Endothelial cell (in vitro differentiated cells): ENCODE measurements at places on chromosomes 1 and 21. TPM values are rescaled to one million over a fixed set of nuclear protein-coding genes. Genes with fewer than 3 reads are reported as not detected.

DNA sequence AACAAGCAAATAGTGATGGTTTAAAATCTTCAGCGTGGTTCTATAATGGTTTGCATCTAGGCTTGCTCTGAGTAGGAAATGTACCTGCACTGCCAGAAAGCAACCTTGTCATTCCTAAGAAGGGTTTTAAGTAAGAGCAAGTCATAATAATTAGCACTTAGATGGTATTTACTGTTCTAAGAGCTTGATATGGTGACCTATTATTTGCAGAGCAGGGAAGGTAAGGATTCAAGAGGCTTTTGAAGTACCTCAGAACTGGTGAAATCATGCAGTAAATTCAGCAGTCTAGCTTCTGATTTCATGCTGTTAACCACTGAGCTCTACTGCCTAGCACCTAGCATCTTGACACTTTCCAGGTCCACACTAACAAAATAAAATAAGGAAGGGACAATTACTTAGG is 23.7 kb downstream of the ATP1A1 start:
- DNase-seq = no peak

DNA sequence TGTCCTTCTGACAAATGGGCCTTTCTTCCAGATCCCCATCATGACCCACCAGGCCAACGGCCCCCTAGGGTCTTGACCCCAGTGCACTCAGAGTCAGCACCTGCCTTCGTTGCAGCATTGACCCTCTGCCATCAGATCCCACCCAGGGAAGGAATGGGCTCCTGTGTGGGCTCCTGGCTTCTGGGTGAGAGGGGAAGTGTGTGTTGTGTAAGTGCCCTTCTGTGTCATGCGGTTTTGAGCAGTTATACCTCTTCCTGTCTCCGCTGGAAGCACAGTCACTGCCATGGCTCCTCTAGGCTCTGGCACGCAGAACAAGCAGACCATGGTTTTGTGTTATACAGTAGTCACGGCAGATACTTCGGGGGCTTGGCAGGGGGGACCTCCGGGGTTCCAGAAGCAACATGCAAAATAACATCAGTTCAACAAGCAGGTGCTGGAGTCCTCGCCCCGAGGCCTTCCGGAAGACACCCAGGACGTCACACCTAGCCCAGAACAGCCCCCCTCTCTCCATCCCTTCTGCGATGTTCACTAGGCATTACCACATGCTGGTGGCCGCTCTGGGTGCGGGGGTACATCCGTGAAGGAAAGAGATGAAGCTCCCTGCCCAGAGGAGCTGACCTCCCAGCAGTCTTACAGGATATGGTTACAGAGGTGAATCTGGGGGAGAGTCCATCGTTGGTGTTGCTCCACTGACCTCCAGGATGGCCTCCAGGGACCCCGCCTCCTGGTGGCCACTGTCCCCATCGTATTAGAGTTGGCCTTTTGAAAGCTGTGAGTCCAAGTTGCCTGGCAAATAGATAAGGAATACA is 17.4 kb upstream of the KCNAB2 start:
- no peak for DNase-seq

- DNase-seq = no peak
Observed at GRCh38 chr1:6596351-6596750, 6.3 kb downstream of the KLHL21 start.

The NT5C1A gene
- not detected for total RNA-seq
